Activated T-cell treated with anti-CD3 and anti-CD28 coated beads, Interleukin-2, amount 50 U/mL, for 72 hours (primary cell): ENCODE measurements at places on chromosomes 3 and 15. TPM values are rescaled to one million over a fixed set of nuclear protein-coding genes. Genes with fewer than 3 reads are reported as not detected.

- no peaks in the 10 kb centered on the region for H3K27me3 ChIP-seq
- no peak for DNase-seq
- H3K27ac ChIP-seq = no peak overlapping the region
- no peak overlapping the region for H3K4me3 ChIP-seq
Measured at GRCh38 chr3:34284959-34285826, 486.8 kb downstream of the PDCD6IP start.

DNA sequence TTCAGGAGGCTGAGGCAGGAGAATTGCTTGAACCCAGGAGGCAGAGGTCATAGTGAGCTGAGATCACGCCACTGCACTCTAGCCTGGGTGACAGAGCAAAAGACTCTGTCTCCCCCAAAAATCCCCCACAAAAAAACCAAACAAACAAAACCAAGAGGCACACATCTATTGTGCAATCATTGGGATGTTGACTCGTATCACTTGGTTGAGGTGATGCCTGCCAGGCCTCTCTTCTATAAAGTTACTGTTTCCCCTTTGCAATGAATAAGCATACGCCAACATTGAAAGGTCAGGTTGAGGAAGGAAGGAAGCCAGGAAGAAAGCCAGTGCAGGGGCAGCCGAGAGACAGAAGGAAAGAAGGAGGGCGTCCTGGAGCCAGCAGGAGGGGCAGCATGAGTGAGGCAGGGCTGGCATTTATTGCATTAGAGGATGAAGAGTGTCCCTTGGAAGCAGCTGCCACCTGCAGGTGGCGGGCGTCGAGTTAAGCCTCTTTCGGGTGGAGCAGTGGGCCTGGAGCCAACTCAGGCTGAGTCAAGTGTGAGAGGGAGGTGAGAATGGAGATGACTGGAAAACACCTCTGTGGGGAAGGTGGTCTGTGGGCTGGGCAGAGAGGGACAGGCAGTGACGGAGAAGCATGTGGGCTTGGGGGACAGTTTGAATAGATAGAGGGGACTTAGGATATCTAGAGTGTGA, 8.3 kb upstream of the CSPG4 start:
- H3K4me1 ChIP-seq = peaks cover 16% of the 10 kb centered on the region
- peak overlapping the region; percentile 0 for H3K4me3 ChIP-seq
- DNase-seq = peak; percentile 72
- H3K27ac ChIP-seq = no peak overlapping the region
- H3K27me3 ChIP-seq = peaks cover 9% of the 10 kb centered on the region
- no peaks in the 10 kb centered on the region for H3K36me3 ChIP-seq

DNA sequence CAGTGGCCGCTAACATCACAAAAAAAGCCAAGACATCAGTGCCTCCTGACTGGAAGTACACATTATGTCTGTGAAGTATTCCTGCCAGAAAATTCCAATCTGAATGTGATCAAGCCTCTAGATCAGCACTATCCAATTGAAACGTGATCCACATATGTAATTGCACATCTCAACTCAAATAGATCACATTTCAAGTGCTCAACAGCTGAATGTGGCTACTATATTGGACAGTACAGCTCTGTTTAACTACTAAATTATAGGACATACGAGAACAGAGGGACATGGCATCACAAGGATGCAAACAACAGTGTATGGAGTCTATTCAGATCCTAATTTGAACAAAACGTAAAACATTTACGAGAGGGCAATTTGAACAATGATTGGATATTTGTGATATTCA, 542 bp upstream of the UBAP1L start:
- H3K27me3 ChIP-seq = no peaks in the 10 kb centered on the region
- no peak for DNase-seq
- no peak overlapping the region for H3K27ac ChIP-seq
- H3K36me3 ChIP-seq = peaks cover 24% of the 10 kb centered on the region

GRCh38 chr15:101306341-101307047, 11.4 kb upstream of the SNRPA1 start:
- no peak overlapping the region for H3K27ac ChIP-seq
- no peaks in the 10 kb centered on the region for H3K36me3 ChIP-seq
- H3K4me1 ChIP-seq = no peaks in the 10 kb centered on the region
- no peak overlapping the region for H3K4me3 ChIP-seq
- no peak for DNase-seq
- no peaks in the 10 kb centered on the region for H3K27me3 ChIP-seq

DNA sequence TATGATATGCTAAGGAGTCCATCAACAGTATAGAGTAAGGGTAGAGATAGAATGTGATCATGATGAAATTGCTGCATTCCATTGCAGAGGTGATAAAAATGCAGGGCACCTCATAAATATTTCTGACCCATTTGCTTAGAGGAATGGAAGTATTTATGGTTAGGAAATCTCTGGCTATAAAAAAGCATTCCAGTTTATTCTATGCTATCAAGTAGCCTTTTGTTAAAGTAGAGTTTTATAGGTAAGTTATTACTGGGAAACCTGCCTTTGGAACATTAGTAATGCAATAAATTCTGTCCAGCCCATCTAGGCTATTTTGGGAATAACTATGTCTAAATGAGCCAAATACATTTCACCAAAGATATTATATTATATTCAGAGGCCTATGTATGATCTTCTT, 19.8 kb upstream of the STRIT1 start:
- no peak for DNase-seq
- H3K27me3 ChIP-seq = no peaks in the 10 kb centered on the region
- H3K27ac ChIP-seq = no peak overlapping the region
- H3K4me1 ChIP-seq = no peaks in the 10 kb centered on the region

DNA sequence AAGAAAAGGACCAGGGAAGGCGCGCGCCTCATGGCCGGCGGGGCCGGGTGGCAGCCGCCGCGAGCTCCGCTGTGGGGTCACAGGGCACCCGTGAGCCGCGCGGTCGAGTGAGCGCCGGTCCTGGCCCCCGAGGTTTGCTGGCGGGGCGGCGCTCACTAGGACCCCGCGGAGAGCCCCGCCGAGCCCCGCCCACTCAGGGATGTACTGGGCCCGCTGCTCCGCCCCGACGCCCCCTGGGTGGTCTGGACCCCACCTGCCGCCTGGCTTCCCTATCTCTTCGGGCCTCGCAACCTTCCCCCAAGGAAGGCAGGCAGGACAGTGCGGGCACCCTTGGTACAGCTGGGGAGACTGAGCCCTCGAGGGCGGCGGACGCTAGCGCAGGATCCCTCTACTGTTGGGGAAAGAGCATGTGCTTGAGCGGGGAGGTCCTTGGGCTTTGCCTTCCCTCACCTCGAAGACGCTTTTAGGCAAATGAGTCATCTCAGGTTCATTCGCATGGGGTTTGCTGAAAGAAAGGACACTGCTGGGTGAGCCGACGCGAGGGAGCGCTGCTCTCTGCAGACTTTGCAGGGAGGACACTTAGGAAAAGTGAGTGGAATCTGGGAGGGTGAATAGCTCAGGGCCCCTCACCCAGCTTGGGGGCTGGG, at the start of gene CHRNB4:
Gene CHRNB4, minus strand, starts transcription at position 109 of the 647 bp plus-strand sequence. Its CDS starts 77 bp downstream, at position 32.
- peaks cover 8% of the 10 kb centered on the region for H3K4me1 ChIP-seq
- H3K4me3 ChIP-seq = peak within 1 kb of the TSS; percentile 72
- peaks cover 5% of the 10 kb centered on the region for H3K27me3 ChIP-seq
- no peak within 1 kb of the TSS for H3K27ac ChIP-seq
- peak; percentile 44 for DNase-seq

GRCh38 chr15:66389859-66390381, 3.2 kb downstream of the MAP2K1 start:
- no peaks in the 10 kb centered on the region for H3K27me3 ChIP-seq
- DNase-seq = no peak
- peak overlapping the region; percentile 38 for H3K27ac ChIP-seq
- peaks cover 81% of the 10 kb centered on the region for H3K4me1 ChIP-seq
- H3K4me3 ChIP-seq = peak overlapping the region; percentile 97
- peaks cover 3% of the 10 kb centered on the region for H3K36me3 ChIP-seq

Gene PCSK6
- total RNA-seq = 2.3 TPM

DNA sequence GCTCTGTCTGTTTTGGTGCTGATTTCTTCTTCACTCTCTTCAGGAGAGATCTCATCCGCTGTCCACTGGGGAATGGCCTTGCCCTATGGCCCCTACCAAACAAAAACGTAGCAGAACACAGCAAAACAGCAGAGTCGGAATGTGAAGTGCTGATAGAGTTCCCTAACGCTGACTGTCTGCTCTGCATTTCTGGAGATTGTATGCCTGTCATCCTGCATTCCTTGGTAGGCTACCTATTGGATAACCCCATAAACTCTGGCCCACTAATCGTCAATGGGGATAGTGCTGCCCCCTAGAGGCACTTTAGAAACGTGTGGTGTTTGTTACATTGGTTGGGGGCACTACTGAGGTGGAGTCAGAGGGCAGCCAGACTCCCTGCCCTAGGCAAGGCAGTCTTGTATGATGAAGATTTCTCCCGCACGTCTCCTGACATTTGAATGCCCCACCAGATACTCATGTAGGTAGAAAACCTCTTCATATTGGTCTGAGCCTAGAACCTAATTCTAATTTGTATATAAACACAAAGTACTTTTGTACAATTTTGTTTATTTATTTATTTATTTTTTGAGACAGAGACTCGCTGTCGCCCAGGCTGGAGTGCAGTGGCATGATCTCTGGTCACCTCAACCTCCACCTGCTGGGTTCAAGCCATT, 15.6 kb upstream of the MAGEF1 start:
- H3K4me1 ChIP-seq = no peaks in the 10 kb centered on the region
- no peak overlapping the region for H3K27ac ChIP-seq
- peak; percentile 49 for DNase-seq

Gene GOLGA8G
- total RNA-seq = not detected

Gene PDZRN3
- not detected for total RNA-seq

Gene KBTBD12
- not detected for total RNA-seq

DNA sequence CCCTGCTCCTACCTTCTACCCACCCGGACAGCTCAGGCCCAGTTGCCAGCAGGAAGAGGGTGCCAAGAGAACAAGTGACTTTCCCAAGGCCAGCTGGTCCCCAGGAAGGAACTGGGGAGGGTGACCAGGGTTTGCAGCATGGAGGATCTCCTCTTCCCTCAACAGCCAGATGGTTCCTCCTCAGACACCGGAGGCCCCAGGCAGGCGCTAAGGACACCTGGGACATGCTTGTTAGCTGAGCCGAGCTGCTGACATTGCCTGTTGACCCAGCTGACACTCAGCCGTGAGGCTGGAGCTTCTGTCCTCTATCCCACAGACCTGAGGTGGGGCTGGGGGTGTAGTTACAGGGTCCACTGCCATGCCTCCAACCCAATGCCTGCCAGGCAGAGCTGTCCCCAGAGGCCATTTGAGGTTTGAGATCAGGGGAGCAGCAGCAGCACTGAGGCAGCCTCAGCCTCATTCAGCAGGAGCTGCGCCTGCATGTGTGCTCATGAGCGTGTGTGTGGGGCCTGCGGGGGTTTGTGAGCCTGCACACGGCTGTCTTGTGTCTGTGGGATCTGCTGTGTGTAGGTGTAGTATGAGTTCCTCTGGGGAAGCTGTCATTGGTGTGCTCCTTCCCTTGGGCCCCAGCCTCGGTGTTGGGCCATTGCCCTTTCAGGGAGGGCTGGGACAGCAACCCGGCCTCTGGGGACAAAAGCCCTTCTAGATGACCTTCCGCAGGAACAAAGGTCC, 7.1 kb downstream of the CPLX3 start:
- peaks cover 22% of the 10 kb centered on the region for H3K4me1 ChIP-seq
- H3K27ac ChIP-seq = no peak overlapping the region
- H3K4me3 ChIP-seq = no peak overlapping the region
- H3K36me3 ChIP-seq = peaks cover 2% of the 10 kb centered on the region
- DNase-seq = no peak
- H3K27me3 ChIP-seq = peaks cover 6% of the 10 kb centered on the region

DNA sequence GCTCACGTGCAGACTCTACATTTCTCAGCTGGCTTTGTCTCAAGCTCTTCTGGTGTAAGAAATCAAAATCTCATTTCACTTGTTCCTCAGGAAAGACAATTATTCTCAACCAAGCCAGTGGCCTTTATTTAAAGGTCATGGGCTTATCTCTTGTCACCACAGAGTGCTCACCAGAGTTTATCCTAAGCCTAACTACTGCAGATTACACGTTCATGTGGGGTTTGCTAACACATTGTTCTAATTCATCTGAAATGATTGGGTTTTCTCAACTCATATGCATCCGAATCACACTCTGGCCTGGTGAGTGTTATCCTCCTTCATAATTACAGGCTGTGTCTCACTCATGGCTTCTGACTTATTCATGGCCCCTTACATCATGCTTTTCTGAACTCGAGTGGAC, 83.3 kb upstream of the TSC22D2 start:
- no peak overlapping the region for H3K27ac ChIP-seq
- H3K4me3 ChIP-seq = no peak overlapping the region
- peaks cover 44% of the 10 kb centered on the region for H3K27me3 ChIP-seq
- H3K36me3 ChIP-seq = no peaks in the 10 kb centered on the region
- no peak for DNase-seq
- peaks cover 13% of the 10 kb centered on the region for H3K4me1 ChIP-seq

DNA sequence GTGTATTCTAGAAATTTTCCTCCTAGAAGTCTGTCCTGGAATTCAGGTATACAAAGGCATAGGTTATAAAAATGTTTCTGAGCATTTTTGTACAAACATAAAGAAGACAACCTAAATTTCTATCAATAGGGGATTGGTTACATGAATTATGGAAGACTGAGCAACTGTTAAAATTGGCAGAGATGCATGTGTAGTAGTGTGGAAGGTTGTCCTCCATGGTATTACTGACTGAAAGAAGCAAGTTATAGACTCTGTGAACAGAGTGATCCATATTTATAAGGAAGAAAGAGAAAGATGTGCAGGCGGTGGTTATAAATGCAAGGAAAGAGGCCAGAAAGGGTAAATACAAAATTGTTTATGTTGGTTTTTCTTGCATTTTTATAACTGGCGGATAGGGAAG, 38.3 kb upstream of the CMTM7 start:
- peaks cover 12% of the 10 kb centered on the region for H3K4me1 ChIP-seq
- DNase-seq = no peak
- no peaks in the 10 kb centered on the region for H3K27me3 ChIP-seq

DNA sequence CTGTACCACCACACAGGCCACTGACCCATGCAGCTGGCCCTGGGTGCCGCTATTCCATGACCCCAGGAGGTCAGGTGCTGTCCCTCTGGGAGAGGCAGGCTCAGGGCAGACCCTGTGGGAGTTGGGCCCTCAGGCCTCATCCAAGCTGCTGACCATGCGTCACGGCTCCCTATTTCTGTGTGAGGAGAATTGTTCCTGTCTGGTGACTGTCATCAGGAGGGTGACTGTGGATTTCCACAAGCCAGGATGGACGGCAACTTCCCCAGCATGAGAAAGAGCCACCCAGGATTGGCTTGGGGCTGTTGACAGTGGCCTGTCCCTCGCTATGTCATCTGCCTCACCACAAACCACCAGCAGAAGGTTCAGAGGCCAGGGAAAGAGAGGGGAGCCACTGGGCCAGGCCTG, 41.4 kb downstream of the ZDHHC19 start:
- H3K4me3 ChIP-seq = no peak overlapping the region
- H3K4me1 ChIP-seq = peaks cover 15% of the 10 kb centered on the region
- no peaks in the 10 kb centered on the region for H3K36me3 ChIP-seq
- no peaks in the 10 kb centered on the region for H3K27me3 ChIP-seq
- DNase-seq = no peak

DNA sequence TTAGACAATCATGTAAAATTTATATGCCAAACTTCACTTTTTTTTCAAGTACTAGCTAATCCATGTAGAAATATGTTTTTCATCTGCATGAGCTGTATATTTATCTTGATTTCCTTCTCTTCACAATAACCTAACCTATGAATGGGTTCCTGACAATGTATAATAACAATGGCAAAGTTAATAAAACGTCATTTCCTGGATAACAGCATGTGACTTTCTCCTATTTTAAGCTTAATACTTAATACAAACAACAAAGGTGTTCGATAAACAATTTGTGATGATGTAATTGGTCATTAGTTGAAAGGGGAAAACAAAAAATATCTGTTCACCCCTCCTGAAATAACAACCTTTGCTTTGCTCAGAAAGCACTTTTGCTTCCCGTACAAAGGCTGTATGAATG, 20.4 kb downstream of the CD200 start:
- no peak for DNase-seq
- peaks cover 58% of the 10 kb centered on the region for H3K4me1 ChIP-seq
- peaks cover 22% of the 10 kb centered on the region for H3K36me3 ChIP-seq
